ENCODE measurements at places on chromosomes 3 and 15. TPM values are rescaled to one million over a fixed set of nuclear protein-coding genes. Genes with fewer than 3 reads are reported as not detected.

DNA sequence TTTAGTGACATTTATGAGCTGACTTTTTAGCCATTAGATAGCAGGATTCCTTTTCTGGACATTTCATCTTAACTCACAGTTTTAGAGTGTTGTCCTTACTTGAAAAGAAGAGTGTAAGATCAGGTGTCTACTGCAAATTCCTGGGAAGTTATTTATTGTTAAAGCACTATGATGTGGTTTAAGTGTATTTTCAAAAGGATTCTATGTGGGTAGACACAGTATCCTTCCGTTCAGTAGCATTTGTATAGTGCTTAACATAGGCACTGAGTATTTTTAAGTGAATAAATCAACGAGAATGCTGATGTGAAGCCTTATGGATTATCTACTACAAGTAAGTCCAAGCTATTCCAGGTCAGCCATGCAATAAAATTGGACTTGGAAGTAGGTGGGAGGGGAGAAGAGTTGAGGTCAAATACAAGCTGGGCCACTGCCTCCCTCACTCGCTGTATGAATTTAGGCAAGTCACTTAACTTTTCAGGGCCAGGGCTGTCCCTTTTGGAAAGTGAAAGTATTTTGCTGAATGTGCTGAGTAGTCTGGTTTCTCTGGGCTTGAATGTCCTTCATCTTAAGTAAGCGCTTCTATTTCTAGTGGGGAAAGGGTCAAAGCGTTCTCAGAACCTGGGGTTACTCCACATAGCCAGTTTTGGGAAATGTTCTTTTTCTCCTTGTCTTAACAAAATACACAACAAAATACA, 48.6 kb downstream of the GAP43 start:
- no peak for DNase-seq

DNA sequence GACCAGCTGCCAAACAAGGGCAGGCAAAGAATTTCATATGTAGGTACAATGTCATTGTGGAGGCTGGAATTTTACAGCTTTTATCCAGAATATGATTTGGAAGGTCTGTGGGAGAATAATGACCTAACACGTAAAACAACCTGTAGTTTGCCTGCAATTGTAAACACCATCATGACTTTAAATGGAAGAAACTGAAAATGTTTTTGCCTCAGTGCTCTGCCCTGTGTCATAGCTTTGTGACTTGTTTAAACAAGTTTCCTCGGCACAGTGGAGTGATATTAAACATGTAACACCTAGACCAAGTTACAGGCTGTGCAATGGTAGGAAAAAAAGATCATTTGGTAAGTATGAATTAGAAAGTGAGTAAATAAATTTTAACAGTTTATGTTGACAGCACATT, 171.6 kb upstream of the MBNL1 start:
- DNase-seq, result no peak

- DNase-seq, result no peak
Measured at GRCh38 chr3:193743702-193744047, 150.7 kb downstream of the OPA1 start.

DNA sequence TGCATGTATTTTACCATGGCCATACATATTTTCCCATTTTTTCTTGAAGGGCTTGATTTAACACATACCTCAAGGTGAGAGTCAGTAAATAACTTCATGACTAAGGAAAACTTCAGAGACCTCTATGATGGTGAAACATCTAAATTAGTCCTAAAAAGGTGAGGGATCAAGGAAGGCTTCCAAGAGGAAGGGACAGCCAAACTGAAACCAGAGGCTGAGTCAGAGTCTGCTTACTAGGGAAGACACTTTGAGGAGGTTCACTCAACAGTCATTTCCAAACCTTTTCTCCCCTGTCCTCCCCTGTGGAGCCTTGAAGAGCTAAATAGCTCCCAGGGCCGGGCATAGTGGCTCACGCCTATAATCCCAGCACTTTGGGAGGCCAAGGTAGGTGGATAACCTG, 206.6 kb downstream of the SHQ1 start:
- no peak for DNase-seq

DNA sequence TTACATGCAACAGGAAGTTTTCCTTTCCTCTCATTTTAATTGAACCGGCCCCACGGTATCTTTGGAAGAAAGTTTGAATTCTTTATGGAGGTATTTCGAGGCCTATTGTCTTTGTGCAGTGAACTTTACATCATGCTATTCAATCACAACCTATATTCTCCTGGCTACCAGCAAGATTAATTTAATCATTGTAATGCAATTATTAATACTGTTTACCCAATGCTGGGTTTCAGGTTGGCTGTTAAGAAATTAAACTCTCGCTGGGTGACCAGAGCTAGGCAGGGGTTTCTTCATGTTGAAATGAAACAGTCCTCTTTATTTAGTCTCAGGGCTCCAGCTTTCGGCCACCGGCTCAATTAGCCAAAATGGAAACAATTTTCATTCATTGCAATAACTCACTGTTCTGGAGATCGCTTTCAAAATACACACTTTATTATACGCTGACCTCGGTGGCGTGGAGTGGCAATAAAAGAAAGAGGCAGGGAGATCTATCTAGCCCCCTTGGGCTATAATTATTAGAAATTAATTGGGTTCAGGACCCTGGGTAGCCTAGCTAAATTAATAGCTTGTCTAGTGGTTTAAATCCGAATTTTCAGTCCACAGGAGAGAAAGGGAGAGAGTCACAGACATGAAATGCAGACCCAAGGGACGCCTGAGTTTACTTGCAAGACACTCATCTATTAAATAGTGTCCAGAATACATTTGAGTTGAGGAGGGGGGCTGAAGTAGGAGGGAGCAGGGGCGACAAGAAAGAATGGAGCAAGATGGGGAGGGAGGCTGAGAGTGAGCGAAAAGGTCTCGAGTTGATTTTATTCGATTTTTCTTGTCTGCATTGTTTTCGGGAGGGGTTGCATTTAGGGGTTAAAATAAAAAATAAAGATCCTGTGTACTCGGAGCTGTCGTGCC, 3.9 kb upstream of the MECOM start:
- DNase-seq, result no peak

The PROK2 gene
- not detected for total RNA-seq

The IMPG2 gene
- total RNA-seq, result 0.29 TPM

The CPNE4 gene
- total RNA-seq, result 0.20 TPM

The HHATL gene
- total RNA-seq, result 0.35 TPM

The XCR1 gene
- total RNA-seq, result 0.66 TPM

The WWTR1 gene
- total RNA-seq, result 82.8 TPM

The CACNA2D2 gene
- 1.8 TPM for total RNA-seq
